Activated CD8-positive, alpha-beta T cell treated with anti-CD3 and anti-CD28 coated beads, Interleukin-2, amount 10 ng/mL, durations not matched to agents 7 days and 5 days (primary cell): ENCODE measurements at places on chromosomes 5 and 9. TPM values are rescaled to one million over a fixed set of nuclear protein-coding genes. Genes with fewer than 3 reads are reported as not detected.
A peak's percentile ranks its signal among the peaks of the same experiment; 100 is the strongest.

- H3K27me3 ChIP-seq, result peaks cover 11% of the 10 kb centered on the region
- no peak overlapping the region for H3K4me3 ChIP-seq
- H3K4me1 ChIP-seq, result no peaks in the 10 kb centered on the region
- no peak overlapping the region for H3K27ac ChIP-seq
- DNase-seq, result no peak
Observed at GRCh38 chr5:6402939-6403338, 24.6 kb upstream of the MED10 start.

GRCh38 chr5:38639377-38640358 is 83.2 kb upstream of the LIFR start:
- H3K4me3 ChIP-seq, result no peak overlapping the region
- H3K36me3 ChIP-seq, result no peaks in the 10 kb centered on the region
- H3K27me3 ChIP-seq, result peaks cover 7% of the 10 kb centered on the region
- no peaks in the 10 kb centered on the region for H3K4me1 ChIP-seq
- H3K27ac ChIP-seq, result no peak overlapping the region

DNA sequence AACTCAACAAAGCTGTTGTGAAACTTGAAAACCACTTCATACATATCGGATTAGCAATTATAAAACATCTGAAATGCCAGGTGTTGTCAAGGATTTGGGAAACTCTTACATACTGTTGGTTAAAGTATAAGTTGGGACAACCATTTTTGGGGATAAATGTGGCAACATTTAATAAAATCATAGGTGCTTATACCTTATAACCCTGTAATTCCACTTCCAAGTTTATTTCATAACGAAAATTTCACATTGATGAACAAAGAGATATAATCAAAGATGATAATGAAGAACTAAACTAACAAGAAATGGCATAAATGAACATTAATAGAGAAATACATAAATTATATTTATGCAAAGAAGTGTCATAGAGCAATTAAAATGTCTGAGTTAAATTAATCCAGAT is 54.3 kb downstream of the ANKRD55 start:
- peaks cover 15% of the 10 kb centered on the region for H3K27me3 ChIP-seq
- no peak overlapping the region for H3K27ac ChIP-seq
- no peaks in the 10 kb centered on the region for H3K36me3 ChIP-seq
- H3K4me3 ChIP-seq, result no peak overlapping the region
- no peaks in the 10 kb centered on the region for H3K4me1 ChIP-seq

FSD1L gene
- 8.3 TPM for total RNA-seq

GARIN3 gene
- not detected for total RNA-seq

- DNase-seq, result no peak
- no peak overlapping the region for H3K4me3 ChIP-seq
- H3K27me3 ChIP-seq, result no peaks in the 10 kb centered on the region
- no peaks in the 10 kb centered on the region for H3K36me3 ChIP-seq
Observed at GRCh38 chr9:135340143-135340655, 139.4 kb upstream of the PPP1R26 start.

GRCh38 chr9:16333691-16334090 is 536.8 kb downstream of the BNC2 start:
- H3K36me3 ChIP-seq, result no peaks in the 10 kb centered on the region
- no peaks in the 10 kb centered on the region for H3K27me3 ChIP-seq

GRCh38 chr9:91690540-91691249 is 259.3 kb downstream of the ROR2 start:
- no peak overlapping the region for H3K4me3 ChIP-seq
- no peak overlapping the region for H3K27ac ChIP-seq
- H3K4me1 ChIP-seq, result peaks cover 8% of the 10 kb centered on the region
- H3K36me3 ChIP-seq, result no peaks in the 10 kb centered on the region
- DNase-seq, result no peak
- peaks cover 3% of the 10 kb centered on the region for H3K27me3 ChIP-seq

- no peaks in the 10 kb centered on the region for H3K36me3 ChIP-seq
- H3K4me1 ChIP-seq, result peaks cover 3% of the 10 kb centered on the region
- no peak overlapping the region for H3K27ac ChIP-seq
Observed at GRCh38 chr9:37706290-37706689, 47.3 kb upstream of the TRMT10B start.

GRCh38 chr9:13675638-13676000 is 396.1 kb upstream of the MPDZ start:
- H3K4me3 ChIP-seq, result no peak overlapping the region
- H3K4me1 ChIP-seq, result no peaks in the 10 kb centered on the region
- no peaks in the 10 kb centered on the region for H3K27me3 ChIP-seq
- no peaks in the 10 kb centered on the region for H3K36me3 ChIP-seq

ANKRD33B gene
- total RNA-seq, result 4.6 TPM

DNA sequence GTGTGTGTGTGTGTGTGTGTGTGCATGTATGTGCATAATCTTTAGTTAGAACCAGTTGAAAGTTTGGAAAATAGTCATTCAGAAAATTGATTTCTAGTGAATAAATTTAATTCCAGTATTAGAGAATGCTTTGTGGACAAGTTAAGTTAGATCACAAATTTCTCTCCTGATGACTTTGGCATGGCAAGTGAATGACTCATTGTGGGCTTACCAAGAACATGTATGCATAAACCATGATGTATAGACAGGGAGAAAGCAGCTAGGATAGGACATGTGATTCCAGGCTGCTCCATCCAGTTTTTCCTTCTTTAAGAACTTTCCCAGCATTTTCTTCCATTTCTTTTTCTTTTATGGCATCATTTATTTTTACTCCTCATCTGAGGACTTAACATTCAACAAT is 85.7 kb upstream of the SGCD start:
- no peaks in the 10 kb centered on the region for H3K36me3 ChIP-seq
- DNase-seq, result no peak
- no peak overlapping the region for H3K27ac ChIP-seq
- no peaks in the 10 kb centered on the region for H3K4me1 ChIP-seq
- no peaks in the 10 kb centered on the region for H3K27me3 ChIP-seq

DNA sequence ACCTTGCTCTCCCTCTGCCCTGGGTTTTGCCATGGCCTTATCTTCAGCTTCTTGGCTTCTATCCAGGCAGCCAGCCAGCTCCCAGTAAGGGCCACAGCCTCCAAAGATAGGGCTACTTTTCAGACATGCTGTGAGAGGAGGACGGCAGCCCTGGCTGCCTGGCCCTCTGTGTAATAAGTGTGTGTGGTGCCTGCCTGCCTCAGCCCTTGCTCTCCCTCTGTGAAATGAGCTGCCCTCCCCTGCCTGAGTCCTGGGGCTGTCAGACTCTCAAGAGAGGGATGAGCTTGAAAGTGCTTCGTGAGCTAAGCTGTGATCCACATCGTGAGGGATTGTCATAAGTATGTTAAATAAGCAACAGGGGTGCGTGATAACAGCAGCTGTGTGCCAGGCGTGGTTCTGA is 8.1 kb downstream of the NDST1 start:
- no peak overlapping the region for H3K4me3 ChIP-seq
- peaks cover 3% of the 10 kb centered on the region for H3K4me1 ChIP-seq
- DNase-seq, result no peak
- H3K27ac ChIP-seq, result no peak overlapping the region
- H3K36me3 ChIP-seq, result no peaks in the 10 kb centered on the region

DNA sequence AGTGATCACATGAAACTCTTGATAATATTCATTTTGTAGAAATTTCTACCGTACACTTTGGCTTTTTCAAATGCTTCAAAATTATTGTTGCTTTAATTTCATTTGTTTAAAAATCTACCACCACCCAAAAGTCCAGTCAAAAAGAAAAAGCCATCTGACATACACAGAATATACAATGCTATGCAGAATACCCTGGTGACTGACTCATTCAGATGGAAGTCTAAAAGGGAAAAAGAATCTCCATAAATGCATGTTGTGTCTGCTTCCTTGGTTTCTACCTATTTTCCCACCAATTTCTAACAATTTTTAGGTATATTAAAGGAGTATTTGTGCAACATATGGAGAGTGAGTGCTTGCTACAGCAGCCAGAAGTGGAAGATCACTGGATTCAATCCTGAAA is 9.3 kb upstream of the RAPGEF6 start:
- no peaks in the 10 kb centered on the region for H3K27me3 ChIP-seq
- H3K4me3 ChIP-seq, result no peak overlapping the region
- H3K27ac ChIP-seq, result no peak overlapping the region
- peaks cover 15% of the 10 kb centered on the region for H3K4me1 ChIP-seq

DNA sequence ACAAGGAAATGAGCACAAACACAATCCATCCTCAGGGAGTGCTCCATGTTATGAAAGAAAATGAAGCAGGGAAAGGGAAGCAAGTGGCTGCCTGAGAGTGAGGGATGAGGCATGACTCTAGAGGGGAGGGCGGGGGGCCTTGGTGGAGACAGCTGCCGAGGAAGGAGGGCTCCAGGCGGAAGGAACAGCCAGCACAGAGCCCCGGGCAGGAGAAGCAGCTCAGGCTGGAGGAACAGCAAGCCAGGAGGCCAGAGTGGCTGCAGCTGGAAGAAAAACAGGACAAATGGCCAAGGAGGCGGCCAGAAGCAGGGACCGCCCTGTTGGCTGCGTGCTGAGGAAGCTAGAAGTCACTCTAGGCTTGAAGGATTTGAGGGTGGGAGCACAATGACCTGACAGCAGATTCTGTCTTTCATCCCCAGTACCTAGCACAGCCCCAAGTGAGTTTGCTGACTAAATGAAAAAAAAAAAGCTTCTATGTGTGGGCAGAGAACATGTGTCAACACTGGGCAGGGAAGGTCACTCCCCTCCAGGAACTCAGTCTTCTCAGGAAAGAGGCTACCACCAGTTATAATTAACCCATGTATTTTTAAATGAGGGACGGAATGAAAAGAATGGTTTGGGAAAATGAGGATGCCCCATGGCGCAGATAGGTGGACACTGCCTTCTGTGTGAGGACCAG is 142.8 kb downstream of the DCP2 start:
- H3K36me3 ChIP-seq, result no peaks in the 10 kb centered on the region
- no peaks in the 10 kb centered on the region for H3K27me3 ChIP-seq
- DNase-seq, result no peak
- no peaks in the 10 kb centered on the region for H3K4me1 ChIP-seq

GRCh38 chr5:98330871-98331270 is 442.6 kb upstream of the RGMB start:
- no peak for DNase-seq
- no peaks in the 10 kb centered on the region for H3K4me1 ChIP-seq
- no peaks in the 10 kb centered on the region for H3K27me3 ChIP-seq
- no peaks in the 10 kb centered on the region for H3K36me3 ChIP-seq

DNA sequence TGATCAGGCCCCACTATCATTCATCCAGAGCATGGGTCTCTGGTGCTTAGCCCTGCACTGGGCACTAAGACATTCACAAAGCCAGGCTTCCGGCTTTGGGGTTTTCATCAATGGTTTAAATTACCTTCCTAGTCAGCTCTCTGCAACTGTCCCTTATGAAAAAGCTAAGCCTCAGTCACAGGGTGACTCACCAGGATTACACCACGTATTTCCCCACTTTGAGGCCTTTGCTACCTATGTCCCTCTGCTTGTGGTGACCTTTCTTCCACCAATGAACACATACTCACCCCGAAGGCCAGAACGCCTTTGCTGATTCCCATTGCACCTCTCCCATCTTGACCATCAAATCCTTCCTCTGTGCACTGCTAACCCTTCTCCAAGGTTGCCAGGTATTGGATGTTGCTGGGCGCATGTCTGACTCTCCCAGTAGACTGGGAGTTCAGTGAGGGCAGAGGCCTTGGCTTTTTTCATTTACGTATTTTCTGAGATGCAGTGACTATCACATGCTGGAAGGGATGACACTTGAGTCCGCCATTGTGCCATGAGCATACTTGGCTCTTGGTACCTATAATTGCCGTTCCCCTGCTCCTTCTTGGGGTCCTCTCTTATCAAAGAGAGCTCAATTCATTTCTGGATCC is 58.7 kb upstream of the TNFSF8 start:
- no peak overlapping the region for H3K4me3 ChIP-seq
- no peaks in the 10 kb centered on the region for H3K36me3 ChIP-seq
- peak overlapping the region; percentile 79 for H3K27ac ChIP-seq
- peaks cover 43% of the 10 kb centered on the region for H3K4me1 ChIP-seq
- peak; percentile 26 for DNase-seq

- H3K27me3 ChIP-seq, result no peaks in the 10 kb centered on the region
- no peak overlapping the region for H3K27ac ChIP-seq
- no peaks in the 10 kb centered on the region for H3K4me1 ChIP-seq
- no peaks in the 10 kb centered on the region for H3K36me3 ChIP-seq
- no peak overlapping the region for H3K4me3 ChIP-seq
- no peak for DNase-seq
Observed at GRCh38 chr9:79868567-79869189, 296.9 kb downstream of the TLE4 start.

- peaks cover 15% of the 10 kb centered on the region for H3K27me3 ChIP-seq
- no peak overlapping the region for H3K27ac ChIP-seq
- H3K4me3 ChIP-seq, result no peak overlapping the region
- H3K36me3 ChIP-seq, result no peaks in the 10 kb centered on the region
Observed at GRCh38 chr9:21728781-21729180, 73.7 kb upstream of the MTAP start.

DENND1A gene
- total RNA-seq, result 15.5 TPM

ARHGEF37 gene
- 1.4 TPM for total RNA-seq

FOXD4L5 gene
- 0.23 TPM for total RNA-seq

- peak overlapping the region; percentile 95 for H3K27ac ChIP-seq
- peaks cover 73% of the 10 kb centered on the region for H3K36me3 ChIP-seq
- peak overlapping the region; percentile 96 for H3K4me3 ChIP-seq
- DNase-seq, result peak; percentile 49
Observed at GRCh38 chr5:31531543-31531887, 378 bp downstream of the DROSHA start.

DNA sequence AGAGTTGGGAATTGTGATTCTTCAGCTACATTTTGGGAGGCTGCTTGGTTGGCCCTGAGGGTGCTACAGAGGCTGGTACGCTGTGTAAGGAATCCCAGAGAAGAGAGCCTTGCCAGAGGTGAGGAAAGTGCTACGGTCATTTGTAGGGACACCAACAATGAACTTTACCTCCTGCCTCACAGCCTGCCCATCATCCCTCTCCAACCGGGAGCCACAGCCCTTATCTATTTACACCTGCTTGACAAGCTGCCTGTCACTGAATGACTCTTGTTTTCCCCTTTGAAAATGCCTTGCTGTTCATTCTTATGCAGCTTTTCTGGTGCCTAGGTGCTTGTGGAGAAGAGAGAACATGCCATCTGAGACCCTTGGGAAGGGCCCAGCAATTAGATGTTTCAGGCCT is 110.8 kb downstream of the PCSK1 start:
- H3K4me3 ChIP-seq, result no peak overlapping the region
- H3K27me3 ChIP-seq, result peaks cover 8% of the 10 kb centered on the region
- no peaks in the 10 kb centered on the region for H3K4me1 ChIP-seq
- no peak overlapping the region for H3K27ac ChIP-seq

DNA sequence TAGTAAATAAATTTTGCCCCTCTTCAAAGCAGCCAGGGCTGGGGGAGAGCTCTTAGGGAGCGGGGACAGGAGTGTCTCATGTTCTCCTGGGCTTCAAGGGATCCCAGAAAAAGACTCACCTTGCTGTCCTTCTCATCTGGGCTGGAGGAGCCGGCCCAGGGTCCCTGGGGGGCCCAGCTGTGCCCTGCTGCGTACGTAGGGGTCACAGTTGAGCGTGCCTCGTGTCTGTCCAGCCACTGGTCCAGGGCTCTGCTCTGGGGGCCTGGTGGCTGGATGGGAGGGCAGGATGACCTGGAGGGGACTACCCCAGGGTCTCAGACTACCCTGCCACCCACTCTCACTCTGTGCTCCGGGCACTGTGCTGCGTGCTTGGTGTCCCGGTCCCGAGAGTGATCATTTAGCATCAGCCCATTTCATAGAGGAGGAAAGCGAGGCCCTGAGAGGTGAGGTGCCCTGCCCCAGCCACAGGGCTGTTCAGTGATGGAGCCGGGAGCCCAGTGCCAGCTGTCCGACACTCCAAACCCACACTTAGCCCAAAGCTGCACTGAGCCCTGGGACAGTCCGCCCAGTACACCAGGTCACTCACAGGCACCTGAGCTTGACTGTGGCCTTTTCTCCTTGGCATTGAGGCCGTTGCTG is 26.2 kb upstream of the TDRD7 start:
- H3K27ac ChIP-seq, result no peak overlapping the region
- H3K4me1 ChIP-seq, result peaks cover 21% of the 10 kb centered on the region
- H3K4me3 ChIP-seq, result no peak overlapping the region
- H3K27me3 ChIP-seq, result peaks cover 17% of the 10 kb centered on the region
- no peak for DNase-seq
- H3K36me3 ChIP-seq, result no peaks in the 10 kb centered on the region
